Activated CD4-positive, alpha-beta memory T cell treated with anti-CD3 and anti-CD28 coated beads, Interleukin-2, amount 10 ng/mL, durations not matched to agents 7 days and 5 days (primary cell): ENCODE measurements at places on chromosomes 5 and 9.
A peak's percentile ranks its signal among the peaks of the same experiment; 100 is the strongest.

DNA sequence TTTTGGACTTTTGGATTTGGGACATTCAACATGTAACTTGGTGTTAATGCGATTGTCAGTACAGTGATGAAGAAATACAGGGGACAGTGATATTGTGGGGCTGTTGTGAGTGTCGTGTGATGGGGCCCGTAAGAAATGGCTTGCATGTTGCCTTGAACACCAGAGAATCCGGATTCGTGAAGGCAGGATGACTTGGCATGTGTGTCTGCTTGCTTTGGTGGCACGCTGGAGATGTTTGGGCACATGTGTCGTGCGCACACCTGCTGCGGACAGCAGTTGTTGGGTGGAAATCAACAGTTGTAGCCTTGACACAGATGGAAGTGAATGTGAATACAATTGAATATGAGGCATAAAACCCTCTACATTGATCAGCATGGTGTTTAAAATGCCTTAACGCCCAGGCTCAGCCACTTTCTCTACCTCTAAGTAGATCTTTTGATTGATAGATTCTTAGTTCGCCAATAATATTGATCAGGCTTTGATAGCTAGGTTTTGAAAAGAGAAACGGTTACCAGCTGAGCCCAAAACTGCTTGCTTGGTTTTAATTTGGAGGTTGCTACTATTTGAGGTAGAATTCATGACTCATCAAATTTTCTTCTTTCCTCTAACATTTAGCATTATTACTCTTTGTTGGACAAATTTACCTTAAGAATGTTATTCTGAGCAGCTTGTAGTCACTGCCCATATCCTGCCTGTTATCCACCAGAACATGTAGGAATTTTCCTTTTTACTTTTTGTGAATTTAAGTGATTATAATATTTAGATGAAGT, 94.4 kb downstream of the TRIO start:
- no peak for DNase-seq

DNA sequence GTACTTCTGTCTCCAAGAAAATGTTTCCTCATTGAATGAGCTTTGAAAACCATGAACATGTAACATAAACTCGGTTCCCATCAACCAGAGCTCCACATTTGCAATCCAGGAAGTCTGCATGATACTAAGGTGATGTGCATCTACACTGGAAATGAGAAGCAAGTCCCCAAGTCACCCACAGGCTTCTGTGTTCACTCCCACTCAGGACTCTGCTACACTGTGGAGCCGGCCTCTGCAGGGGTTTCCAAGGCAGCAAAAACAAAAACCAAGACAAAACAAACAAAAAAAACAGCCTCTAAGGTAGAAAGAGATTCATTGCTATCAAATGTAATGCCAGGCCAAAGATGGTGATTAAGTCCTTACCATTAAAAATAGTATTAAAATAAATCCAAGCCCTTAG, 593.7 kb downstream of the IRX1 start:
- peak; percentile 29 for DNase-seq

DNA sequence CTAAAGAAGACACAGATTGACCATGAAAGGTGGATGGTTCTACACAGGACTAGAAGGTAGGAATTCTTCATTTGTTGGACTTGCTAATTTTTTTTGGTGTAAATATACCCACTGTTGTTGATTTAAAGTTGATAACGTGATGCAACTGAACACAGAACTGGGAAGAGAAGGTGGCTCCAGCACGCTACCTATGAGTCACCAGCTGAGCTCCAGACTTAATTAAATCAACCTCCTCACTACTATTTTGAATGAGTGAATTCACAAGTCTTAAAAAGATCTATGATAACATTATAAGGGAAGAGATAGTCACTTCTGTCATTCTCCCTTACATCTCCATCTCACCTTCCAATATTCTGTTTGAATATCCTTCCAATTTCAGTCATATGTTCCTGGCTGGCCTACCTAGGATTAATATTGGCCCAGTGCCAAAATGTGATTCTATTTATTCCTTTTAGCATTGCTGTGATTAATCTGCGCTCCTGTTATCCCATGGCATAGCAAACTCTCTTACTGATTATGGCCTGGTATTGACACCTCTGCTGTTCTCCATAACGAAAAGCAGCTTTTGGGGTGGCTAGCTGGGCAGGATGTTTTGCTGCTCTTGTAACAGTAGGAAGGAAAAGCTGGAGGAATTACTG, 135.9 kb upstream of the CCDC152 start:
- no peak for DNase-seq

DNA sequence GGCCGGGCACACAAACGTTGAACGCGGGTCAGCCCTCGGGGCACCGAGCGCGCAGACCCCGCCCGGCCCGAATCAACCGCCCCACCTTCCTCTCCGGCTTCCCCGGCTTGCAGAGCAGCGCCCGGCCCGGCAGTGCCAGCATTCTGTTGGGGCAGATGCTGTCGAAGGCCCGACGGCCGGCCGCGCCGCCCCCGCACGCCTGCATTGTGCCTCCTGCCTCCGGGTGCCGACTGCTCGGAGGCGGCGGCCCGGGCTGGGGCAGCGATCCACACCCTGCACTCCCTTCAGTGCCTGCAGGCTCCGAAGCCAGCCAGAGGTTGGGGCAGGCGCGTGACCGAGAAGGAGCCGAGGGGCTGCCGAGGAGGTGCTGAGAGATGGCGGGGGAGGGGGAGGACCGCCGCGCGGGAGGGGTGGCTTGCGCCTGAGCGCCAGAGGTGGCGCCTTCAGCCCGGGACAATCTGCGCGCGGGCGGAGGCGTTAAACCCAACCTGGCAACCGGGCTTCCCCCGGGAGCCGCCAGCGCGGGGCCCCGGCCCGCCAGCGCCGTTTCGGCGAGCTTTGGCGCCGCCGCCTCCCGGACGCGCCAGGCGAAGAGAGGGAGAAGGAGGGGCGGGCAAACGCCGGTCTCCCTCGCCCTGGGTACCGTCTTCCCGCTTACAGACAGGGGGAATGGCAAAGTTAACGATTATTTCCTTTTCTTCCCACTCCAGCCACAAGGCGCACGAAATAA, at the start of gene MCIDAS:
MCIDAS (minus strand) TSS at position 382 of the 730 bp plus-strand sequence; CDS start at position 205, 177 bp downstream.
- peak; percentile 55 for DNase-seq

GRCh38 chr5:40001796-40002195, 577.0 kb upstream of the DAB2 start:
- no peak for DNase-seq

DNA sequence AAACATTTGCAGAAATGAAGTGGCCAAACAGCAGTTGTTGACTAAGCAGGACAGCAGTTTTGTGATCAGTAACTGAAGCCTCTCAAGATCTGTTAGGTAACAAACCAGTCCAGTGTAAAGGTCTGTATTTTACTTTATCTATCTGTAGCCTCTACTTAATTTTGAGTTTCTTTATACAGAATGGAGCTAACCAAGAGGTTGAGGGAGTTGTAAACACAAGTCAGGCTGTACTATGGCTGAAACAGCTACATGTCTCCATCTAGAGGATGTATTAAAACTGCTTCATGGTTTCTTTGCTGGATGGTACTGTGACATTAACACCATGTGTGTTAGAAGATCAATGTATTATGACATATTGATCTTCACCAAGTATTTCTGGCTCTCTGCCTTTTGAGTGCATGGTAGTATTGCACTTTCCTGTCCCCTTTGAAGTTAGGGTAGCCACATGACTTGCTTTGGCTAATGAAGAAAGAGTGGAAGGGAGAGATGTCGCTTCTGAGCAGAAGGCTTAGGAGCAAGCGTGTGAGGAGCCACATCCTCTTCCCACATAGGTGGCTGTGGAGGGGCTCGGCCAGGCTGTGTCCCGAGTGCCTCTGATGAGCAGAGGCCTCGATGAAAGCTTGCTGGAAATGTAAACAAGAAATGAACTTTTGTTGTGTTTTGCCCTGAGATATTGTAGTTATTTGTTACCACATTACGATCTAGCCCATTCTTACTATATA, 105.6 kb upstream of the PCA3 start:
- no peak for DNase-seq

DNA sequence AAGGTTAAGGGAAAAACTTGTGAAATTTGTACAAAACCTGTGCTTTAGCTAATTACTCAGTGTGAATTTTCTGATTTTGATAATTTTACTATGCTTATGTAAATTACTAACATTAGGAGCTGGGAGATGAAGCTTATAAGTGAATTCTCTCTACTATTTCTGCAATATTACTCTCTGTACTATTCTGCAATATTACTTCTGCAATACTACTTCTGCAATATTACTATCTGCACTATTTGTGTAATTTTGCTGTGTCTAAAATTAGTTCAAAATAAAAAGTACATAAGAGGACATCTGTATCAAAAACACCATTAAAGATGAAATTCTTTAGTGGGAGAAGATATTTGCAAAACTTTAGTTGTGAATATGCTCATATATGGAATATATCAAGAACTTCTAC, 62.9 kb downstream of the C9 start:
- no peak for DNase-seq
